ENCODE measurements at places on chromosomes 12 and 14.

- DNase-seq, result no peak
Observed at GRCh38 chr12:92640691-92641090, 62.1 kb upstream of the PLEKHG7 start.

DNA sequence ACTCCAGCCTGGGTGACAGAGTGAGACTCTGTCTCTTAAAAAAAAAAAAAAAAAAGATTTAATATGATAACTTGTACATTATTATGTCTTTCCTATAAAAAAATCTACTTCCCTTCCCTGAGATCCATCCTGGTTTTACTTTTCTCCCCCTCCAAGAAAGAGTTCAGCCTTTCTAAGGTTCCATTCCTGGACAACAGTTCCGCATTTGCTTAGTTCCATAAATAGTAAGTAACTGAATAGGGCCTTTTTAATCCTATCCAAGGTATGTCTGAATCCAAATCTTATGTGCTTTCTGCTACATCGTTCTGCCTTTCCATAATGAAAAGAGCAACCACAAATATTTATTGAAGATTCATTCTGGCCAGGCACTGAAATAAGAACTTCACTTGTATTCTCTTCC lies 187.8 kb downstream of the DACT1 start:
- DNase-seq, result no peak

DNA sequence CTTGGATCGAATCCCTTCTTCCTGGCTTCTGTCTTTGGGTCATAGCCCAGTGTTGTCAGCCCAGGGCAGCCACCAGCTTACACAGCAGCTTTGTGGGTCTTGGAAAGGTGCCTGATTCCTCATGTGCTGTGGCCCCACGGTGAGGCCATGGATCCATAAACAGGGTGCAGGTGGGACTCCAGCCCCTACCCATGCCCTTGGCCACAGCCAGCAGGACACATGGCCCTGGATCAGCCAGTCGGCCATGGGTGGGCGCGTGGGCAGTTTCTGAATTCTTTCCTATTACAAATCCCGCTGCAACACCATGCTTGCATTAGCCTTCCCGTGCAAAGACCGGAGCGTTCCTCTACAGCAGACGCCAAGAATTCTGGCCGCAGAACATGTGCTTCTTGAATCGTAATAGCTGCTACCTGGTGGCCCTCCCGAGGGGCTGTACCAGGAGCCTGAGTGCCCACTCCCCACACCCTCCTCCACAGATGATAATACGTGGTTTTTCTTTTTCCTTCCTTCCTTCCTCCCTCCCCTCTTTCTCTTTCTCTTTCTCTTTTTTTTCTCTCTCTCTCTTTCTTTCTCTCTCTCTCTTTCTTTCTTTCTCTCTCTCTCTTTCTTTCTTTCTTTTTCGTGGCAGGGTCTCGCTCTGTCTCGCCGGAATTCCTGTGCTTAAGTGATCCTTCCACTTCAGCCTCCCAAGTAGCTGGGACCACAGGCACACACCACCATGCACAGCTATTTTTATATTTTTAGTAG lies 2.9 kb upstream of the MMP17 start:
- no peak for DNase-seq

GRCh38 chr14:104115691-104116287 lies 22.6 kb upstream of the KIF26A start:
- DNase-seq, result no peak

GRCh38 chr12:2294651-2295475 lies 242.1 kb downstream of the CACNA1C start:
- DNase-seq, result no peak

DNA sequence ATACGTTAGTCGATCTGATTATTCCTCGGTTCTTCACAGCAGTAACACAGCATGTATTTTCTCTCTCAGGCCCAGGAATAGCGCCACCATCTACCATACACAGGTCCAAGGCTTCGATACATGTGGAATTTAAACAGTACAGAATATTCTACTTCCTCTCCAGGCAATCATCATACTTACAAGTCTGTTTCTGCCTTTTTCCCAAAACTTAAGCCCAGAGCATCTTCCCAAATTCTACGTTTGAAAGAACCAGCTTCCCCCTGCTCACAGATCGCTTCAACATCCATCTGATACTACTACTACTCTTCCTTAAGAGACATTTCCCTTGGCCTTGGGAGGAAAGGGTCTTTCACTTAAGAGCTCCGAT lies 626 bp downstream of the TXNDC16 start:
- DNase-seq, result peak; percentile 25

GRCh38 chr14:98008381-98009113 lies 1211.4 kb downstream of the VRK1 start:
- DNase-seq, result no peak
